ENCODE measurements at places on chromosomes 6 and 20.

DNA sequence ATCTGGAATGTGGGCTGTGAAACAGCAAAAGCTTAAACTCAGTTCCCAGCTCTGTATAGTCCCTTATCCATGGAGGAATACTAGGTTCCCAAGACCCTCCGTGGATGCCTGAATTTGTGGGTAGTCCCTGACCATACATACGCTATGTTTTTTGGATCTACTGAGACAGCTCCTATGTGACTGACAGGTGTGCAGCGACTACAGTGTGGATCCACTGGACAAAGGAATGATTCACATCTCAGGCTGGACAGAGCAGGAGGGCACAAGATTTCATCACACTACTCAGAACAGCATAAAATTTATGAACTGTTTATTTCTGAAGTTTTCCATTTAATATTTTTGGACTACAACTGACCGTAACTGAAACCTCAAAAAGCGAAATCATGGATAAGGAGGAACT lies 125.3 kb downstream of the MAP7 start:
- no peak for DNase-seq

GRCh38 chr6:132300323-132300949 lies 100.8 kb downstream of the MOXD1 start:
- no peak for DNase-seq

DNA sequence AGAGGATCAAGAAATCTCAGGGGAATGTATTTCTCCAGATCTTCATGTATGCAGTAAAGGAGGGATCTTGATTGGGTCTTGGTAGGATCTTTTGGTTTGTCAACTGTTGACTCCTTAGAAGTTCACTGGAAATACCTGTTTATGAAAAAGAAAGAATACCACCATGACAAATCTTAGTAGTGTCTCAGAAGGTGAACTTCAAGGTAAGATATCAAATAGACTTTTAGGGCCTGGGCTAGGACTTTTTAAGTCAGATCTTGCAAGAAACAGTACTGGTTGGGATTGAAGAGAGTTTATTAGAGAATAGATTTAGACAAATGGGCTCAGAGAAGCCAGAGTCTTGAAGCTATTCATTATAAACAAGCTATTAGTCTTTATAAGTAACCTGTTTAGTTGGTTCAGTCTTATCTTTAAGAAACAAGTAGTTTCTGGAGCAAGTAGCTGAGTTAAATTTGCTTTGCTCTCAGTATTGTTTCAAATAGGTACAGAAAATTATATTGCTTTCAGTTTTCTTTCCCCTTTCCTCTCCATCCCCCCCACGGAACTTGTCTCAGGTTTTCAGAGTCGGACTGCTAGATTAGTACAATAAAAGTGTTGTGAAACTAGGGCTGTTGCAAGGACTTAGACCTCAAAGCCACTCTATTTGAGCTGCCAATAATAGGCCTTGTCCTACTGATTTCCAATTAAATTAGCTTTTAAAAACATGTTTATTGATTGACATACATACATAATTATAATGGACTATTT lies 529.1 kb upstream of the CITED2 start:
- DNase-seq: no peak

DNA sequence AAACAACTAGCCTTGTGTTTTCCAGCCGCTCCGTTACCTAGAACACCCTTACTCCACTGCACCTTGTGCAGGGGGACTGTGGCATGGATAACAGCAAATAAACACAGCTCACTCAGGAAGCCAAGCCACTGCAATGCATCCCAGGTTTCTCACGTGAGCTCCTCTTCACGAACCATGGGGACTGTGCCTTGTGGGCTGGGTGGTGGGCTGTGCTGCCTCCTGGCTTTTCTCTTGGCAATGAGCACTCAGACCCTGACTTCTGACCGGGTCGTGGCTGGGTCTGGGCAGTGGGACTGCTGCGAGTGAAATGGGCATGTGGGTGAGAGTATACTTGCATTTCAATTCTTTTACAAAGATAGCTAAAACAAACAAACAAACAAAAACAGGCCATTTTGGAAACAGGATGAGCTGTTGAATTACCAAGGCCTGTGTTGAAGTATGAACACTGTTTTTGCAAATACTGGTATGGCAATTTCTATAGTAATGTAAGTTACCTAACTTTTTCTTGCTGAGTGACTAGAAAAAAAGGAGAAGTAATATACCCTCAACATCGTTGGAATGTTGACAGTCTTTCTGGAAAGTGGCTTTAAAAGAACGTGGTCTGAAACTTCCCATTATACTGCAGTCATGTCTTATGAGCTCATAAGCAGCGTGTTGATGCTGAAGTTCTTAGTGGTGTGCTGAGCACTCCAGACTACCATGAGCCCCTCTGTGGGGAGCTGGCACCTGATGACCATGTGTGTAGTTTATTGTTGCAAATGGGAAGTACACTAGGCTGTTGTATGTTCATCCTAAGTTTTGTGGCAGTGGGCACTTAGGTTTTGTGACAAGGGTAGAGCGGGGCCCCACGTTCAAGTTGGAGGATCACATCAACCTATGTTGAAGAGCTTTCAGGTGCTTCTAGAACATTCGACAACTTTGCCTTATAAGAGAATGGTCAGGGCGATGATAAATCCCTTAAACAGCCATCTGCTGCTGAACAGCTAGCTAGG lies 120.4 kb downstream of the ARMC2 start:
- DNase-seq: no peak

- no peak for DNase-seq
Observed at GRCh38 chr6:22424196-22424595, 127.4 kb upstream of the PRL start.

- DNase-seq: no peak
Observed at GRCh38 chr6:22071270-22072041, 225.4 kb downstream of the PRL start.

- DNase-seq: no peak
Observed at GRCh38 chr6:134458857-134459657, 141.1 kb upstream of the SGK1 start.

GRCh38 chr6:41734666-41735426 lies 562 bp downstream of the TFEB start:
- DNase-seq: peak; percentile 56

DNA sequence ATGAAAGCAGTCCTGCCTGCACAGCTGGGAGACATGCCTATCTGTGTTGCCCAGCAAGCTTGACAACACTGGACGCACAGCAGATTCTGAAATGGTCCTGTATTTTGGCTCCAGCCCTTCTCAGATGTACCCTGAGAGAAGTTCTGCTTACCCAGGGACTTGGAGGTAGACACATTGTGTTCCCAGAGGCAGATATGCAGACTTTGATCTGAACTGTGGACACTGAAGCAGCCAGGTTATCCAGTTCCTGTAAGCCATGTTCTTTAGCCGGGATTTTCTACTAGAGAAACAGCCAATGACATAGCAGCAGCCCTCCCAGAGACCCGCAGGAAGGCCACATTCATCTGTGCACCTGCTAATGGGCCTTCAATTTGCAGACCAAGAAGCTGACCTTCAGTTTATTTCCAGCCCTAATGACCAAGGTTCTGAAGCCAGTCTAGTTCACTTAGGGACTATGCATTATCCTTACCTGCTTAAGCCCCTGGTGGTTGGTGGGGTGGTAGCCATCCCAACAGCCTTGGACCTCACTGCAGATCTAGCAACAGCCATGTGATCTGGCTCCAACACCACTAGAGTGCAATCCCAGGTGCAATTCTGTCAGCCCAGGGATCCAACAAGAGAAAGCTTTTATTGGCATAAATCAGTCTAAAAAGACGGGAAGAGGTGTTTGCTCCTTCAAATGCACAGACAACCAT lies 134.2 kb downstream of the MEI4 start:
- no peak for DNase-seq

GRCh38 chr20:55424968-55425367 lies 580.4 kb downstream of the CBLN4 start:
- no peak for DNase-seq

DNA sequence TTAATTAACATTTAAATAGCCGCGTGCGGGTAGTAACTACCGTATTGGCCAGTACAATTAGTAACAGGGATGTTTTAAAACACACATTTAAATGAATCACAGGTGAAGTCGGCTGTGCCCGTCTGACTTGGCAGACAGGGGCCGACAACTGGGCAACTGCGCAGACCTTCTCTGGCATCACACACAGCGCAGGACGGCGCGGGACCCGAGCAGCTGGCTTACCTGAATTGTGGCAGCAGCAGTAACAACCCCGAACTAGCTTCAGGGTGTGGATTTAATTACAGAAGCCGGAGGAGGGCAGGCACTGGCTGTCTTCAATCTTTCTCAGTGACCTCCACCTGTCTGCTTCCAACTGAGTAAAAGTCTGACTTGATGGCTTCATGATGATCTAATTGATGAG lies 91.7 kb downstream of the DACT2 start:
- no peak for DNase-seq

GRCh38 chr20:49573900-49574416 lies 6.0 kb upstream of the PTGIS start:
- DNase-seq: no peak

- no peak for DNase-seq
Observed at GRCh38 chr6:15476631-15477380, 186.0 kb downstream of the DTNBP1 start.
